ENCODE measurements at places on chromosomes 11 and 22.

DNA sequence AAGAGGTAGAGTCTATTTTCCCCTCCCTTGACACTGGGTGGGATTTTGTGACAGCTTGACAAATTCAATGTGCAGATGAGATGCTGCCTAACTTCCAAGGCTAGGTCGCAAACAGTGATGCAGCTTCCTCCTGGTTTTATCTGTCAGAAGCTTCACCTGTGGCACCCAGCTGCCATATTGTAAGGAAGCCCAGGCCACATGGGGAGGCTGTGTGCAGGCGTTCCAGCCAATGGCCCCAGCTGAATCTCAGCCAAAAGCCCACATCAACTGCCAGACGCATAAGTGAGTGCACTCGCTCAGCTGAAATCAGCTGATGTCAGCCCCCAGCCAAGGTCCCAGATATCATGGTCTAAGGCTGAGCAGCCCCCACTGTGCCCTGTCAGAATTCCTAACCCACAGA is 24.8 kb upstream of the LINC01488 start:
- DNase-seq = no peak

- DNase-seq = no peak
These were observed 1.9 kb upstream of the FAT3 start for GRCh38 chr11:92222701-92223100.

DNA sequence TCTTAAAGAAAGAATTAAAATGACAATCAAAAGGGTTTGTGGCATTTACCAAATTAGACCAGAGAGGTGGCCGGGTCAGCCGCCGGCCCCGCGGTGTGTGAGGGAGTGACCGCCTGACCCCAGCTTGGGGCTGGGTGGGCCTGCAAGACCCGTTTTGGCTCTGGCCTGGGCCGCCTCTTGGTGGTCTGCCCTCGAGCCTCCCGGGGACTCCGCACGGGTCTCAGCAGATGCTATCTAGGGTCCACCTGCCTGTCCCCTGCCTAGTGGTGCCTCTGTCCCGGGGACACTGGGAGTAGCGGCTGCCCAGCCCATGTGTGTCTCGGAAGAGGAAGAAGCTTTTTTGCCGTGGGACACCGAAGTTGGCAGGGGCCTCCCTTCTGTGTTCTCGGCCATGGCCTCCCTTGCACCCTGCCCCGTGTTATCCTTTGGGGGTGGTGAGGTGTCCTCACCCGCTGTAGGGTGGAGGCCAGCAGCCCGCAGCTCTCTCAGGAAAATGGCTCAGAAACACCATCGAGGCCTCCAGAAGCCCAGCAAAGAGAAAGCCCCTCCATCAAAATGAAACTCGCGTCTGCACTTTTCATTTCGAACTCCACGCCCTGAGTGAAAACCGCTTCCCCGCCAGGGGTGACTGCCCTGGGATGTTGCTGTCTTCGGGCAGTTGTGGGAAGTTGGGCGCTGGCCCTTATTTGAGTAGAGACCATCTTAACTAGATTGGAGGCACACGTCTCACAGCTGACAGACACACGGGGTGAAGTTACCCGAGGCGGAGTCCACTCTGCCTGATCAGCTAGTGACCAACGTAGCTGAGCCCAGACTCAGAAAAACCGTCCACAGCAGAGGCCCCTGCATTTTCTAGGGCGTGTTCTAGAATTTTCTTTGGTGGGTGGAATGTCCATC is 8.0 kb downstream of the CCND1 start:
- no peak for DNase-seq

- DNase-seq = no peak
These were observed 385.1 kb downstream of the BUD13 start for GRCh38 chr11:116387641-116388040.

GRCh38 chr11:30128269-30128932 is 102.4 kb upstream of the FSHB start:
- no peak for DNase-seq

DNA sequence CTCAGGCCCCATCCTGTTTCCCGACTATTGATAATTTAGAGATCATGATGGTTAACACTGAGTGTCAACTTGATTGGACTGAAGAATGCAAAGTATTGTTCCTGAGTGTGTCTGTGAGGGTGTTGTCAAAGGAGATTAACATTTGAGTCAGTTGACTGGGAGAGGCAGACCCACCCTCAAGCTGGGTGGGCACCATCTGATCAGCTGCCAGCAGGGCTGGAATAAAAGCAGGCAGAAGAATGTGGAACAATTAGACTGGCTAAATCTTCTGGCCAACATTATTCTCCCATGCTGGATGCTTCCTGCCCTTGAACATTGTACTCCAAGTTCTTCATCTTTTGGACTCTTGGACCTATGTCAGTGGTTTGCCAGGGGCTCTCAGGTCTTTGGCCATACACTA is 1170.0 kb upstream of the CNTN5 start:
- no peak for DNase-seq

GRCh38 chr11:78010755-78011154 is 12.3 kb downstream of the KCTD14 start:
- no peak for DNase-seq

DNA sequence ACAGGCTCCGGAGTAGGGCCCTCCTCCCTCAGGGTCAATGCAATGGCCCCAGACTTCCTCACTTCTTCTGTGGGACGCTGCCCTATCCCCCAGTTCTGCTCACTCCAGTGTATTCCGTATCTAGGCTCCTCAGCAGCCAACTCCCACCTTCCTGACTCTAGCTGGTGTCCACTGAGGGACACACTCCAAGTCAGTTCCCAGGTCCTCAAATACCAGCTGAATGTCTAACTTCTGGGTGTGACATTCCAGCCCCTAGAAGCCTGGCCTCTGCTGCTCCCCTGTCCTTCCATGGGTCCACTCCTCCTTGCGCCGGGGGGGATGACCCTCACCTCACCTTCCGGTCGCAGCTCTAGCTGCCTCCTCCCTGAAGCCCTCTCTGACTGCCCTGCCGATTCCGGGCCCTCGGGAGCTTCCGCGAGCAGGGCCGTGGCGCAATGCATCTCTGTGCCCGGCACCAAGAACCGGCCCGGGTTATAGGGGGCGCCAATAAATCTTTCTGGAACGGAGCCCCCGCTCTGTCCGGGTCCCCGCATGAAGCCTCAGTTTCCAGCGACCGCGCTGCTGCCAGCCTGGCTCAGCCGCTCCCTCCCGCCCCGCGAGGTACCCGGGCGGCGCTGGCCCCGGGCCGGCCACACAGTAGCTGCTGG is 15.4 kb downstream of the BAD start:
- DNase-seq = peak; percentile 14

- DNase-seq = no peak
These were observed 13.7 kb downstream of the MS4A13 start for GRCh38 chr11:60528934-60529333.

- no peak for DNase-seq
These were observed 371.6 kb downstream of the CADM1 start for GRCh38 chr11:115132436-115133228.

DNA sequence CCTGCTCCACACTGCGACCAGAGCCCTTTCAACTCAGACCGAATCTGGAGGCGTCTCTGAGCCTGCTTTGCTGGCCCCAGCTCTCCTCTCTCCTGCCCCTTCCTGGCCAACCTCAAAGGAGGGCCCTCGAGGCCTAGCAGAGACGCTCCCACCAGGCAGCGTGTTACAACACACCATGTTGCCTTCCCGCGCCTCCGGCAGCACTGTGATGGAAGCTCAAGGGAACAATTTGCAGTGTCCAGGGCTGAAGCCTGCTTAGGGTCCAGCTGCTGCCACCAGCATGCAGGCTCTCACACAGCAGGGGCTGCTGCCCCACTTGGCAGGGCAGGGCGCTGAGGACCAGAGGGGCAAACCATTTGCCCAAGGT is 18.4 kb downstream of the LINC01488 start:
- DNase-seq = no peak
